Keratinocyte (primary cell): ENCODE measurements at places on chromosomes 11 and 22.

DNA sequence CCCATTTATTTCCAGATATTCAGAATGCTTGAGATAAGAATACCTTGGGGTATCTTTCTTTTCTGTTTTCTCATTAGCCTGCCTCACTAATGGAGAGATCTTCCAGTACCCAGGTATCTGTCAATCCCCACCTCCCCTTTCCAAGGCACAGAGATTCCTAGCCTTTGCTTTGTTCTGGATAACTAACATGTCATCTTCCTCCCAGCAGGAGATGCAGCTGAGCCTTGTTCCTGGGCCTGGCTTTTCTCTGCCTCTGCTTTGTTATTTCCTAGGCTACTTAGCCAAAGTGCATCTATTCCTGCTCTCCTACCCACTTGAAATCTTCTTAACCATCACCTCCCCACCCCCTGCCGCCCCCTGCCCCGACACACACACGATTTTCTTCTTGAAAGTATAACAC lies 297.1 kb downstream of the NELL1 start:
- DNase-seq, result no peak

GRCh38 chr11:2558861-2559526 lies 114.2 kb downstream of the KCNQ1 start:
- DNase-seq, result no peak

- no peak for DNase-seq
Observed at GRCh38 chr11:94405062-94405833, 4.0 kb upstream of the GPR83 start.

DNA sequence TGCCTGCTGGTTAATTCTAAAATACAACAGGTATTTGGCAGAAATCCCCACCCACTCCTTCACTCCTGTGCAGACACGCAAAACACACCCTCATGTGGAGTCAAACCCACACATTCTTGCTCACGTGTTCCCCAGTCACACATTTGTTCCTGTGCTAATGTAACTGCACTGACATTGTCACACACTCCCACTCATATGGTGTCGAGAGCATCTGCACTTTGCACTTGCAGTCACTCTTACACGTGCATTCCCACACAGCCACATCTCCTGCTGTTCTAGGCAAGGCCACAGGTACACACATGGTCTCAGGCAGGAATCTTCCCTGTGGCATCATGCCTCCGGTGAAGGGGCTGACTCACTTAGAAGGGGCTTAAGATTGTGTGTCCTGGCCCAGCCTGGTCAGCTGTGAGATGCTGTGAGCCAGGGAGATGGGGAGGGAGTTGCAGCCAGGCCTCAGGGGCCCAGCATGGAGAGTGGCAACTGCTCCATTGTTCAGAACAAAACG lies 395.0 kb downstream of the TENM4 start:
- DNase-seq, result peak; percentile 32

DNA sequence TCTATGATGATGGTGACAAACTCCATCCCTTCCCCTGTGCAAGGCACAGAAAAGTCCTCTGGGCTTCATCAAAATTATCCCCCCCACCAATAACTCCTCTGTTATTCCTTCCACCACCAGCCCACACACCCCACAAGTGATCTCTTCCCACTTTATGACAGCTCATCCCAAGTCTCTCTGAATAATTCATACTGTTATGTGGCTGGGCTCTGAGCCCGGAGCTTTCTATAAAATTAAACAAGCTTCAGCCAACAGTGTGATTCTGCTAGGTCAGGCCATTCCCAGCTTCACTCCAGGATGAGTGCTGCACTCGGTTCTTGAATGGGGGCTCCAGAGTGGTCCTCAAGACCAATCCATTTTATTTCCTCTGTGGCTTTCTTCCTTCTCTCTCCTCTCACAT lies 83.0 kb downstream of the INSC start:
- DNase-seq, result no peak

- DNase-seq, result no peak
Observed at GRCh38 chr11:40095446-40095845, 1364.0 kb downstream of the LRRC4C start.

DNA sequence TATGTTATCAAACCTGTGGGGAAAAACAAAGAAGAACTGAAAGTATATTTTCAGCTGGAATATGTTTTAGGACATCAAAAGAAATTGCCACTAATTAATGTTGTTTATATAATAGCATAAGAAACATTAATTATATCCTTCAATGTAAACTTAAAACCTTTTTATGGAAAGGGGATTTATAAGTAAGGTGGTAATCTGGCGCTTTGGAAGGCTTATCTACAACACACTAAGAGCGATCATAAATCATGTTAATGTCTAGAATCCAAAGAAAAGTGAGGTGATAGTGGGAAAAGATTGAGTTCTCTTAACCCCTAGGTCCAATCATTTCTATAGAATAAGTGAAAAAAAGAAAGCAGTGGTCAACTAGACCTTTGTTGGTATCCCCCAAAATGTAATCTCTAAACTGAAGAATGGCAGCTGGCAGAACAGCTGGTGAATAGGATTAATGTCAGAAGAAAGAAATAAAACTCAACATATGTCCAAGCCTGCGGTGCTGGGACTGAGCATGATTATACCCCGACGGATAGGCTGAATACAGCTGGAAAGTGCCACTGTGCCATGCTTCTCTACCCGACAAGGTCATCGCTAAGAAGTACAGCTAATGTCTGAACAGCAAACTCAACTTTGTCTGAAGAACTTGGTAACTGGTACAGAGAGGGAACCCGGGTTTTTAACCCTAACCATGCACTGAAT lies 64.0 kb downstream of the SOX6 start:
- DNase-seq, result no peak

GRCh38 chr11:13963949-13964770 lies 1.6 kb downstream of the SPON1 start:
- DNase-seq, result no peak

GRCh38 chr22:36839356-36840073 lies 21.3 kb upstream of the NCF4 start:
- DNase-seq, result no peak

DNA sequence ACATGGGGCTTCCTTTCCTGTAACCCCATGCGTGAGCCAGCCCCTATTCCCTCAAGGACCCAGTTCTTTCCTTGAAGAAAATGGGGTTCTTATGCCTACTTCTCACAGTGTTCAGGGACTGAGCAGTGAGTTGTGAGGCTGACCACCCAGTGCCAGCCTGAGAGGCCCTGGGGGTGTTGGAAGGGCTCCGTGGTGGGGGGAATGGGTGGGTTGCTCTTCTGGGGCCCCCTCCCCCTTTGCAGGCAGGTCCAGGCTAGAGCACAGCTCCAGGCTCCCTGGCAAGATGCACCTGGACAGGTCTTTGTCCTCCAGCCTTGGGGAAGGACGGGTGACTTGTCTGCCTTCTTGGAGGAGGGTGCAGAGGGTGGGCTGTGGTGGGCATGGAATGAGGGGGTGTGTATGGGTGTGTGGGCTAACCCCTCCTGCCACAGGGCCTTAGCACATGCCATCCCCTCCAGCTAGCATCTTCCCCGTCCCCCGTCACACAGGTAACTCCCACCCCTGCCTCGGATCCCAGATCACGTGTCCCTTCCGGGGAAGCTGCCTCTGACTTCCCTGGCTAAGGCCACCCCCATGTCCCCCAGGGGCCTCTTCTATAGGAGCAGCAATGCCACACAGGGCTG lies 64.6 kb downstream of the MYEOV start:
- no peak for DNase-seq

GRCh38 chr11:131886201-131886600 lies 515.8 kb downstream of the NTM start:
- DNase-seq, result no peak

DNA sequence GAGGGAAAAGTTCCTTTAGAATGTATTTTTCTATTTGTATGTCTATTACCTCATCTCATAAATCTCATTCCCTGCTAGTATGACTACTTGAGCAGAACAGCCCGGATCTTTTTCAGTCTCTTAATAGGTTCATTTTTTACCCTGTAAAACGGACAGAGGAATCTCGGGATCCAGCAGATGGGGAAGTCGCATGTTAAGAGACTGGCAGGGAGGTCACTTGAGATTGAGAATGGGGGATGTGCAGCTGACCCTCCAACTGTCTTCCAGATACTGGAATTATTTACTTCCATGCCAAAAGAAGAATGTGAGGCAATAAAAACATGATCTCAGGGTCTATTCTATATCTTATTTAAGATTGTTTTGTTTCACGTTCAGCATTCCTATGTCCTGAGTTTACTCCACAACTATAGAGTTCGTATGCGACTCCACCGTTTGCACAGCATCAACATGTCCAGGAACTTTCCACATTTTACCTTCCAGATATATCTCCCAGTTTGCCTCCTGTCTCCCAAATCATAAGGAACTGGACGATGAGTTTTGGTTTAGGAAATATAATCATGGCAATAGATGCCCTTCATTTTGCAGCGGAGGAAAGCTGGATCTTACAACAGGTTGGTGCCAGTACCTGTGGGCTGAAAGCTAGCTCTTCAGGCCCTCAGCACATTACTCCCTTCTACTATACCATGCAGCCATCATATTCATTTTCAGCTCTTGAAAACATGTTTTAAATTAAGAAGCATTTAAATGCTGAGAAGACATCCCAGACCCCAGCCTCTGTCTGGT lies 181.5 kb downstream of the MAML2 start:
- DNase-seq, result no peak

DNA sequence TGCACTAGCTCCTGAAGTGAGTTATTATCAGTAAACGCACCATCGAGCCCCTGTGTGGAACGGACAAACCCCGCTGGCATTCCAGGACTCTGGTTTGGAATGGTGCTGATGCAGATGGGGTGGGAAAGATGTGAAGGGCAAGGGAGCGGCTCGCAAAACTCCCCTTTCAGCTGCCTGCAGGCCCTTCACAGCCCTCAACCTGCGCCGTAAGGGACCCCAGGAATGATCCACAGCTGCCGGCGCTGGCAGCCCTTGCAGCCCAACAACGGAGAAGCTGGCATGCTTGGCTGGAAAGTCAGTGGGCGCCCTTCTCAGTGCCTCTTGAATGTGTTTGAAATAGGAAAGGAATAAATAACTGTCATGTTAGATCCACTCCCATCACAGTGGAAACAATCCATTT lies 1445.5 kb downstream of the BRD1 start:
- DNase-seq, result no peak

DNA sequence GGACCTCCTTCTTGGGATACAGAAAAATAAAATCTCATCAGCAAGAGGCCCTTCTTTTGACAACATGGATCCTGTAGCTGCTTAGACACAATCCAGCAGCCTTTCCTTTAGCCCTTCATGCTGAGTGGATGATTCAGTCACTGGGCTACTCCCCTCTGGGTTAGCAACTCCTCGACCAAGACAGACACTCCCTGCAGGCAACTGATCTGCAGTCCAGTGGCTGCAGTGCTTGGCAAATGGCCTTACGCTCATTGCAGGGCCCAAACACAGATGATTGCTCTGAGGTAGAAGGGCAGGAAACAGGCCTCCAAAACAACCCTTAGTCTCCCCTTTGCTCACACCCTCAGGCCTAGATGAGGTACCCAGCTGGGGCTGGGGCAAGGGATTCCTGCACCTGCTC lies 73.2 kb upstream of the OPCML start:
- no peak for DNase-seq

- DNase-seq, result no peak
Observed at GRCh38 chr11:12118949-12119348, 8.6 kb downstream of the MICAL2 start.

DNA sequence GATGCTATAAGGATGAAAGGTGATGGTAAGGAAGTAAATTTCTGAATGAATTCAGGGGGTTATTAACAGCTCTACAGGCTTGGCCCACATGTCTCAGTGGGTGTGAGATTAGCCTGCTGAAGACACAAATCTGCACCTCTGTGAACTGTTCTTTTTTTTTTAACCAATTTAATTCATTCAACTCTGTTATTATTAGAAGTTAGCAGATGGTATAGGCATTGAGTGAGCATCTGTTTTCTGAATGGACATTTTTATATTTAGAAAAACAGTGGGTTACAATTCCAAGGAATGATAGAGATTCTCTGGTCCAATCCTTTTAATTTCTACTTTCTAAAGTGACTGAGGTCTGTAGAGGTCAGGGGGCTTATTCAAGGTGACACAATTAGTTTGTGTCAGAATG lies 122.0 kb upstream of the SORL1-AS1 start:
- no peak for DNase-seq

DNA sequence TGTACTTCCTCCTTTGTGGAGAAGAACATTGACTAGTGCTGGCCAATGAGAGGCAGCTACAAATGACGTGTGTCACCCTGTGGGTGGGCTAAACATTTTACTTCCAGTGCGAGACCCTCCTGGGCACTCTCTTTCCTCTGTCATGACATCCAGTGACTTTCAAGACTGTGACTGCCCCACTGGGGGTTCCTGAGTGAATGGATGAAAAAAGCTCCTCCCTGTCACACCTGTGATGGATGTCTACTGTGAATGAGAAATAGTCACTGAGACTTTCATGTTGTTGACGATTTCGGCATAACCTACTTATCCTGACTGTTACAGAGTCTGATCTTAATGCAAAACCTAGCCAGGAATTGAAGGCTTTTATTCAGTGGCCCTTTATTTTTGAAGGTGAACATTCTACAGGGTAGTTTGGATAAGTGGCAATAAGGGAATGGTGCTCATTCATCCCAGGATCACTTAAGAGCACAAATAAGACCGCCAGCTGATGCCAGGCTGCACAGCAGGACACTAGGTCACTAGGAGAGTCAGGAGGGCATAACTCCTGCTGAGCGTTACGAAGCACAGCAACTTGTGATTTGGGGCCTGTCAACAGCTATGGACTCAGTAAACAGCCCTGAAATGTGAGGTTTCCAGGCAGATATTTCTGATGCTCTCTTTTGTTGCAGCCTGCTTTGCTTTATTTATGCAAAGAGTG lies 636.6 kb downstream of the NTM start:
- no peak for DNase-seq

DNA sequence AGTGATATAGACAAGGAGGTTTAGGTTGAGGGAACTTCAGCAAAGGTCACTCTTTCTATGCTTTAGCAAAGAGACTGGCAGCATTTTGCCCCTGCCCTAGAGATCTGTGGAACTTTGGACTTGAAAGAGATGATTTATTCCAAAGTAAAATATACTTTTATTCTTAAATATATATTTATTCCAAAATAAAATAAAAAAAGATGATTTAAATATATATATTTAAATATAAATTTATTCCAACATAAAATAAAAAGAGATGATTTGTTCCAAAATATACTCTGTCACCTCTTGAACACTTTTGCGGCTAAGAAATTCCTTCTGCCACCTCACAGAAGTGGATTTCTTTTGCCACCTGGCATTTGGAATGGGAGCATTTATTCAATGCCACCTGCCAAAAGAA lies 521.3 kb upstream of the CHORDC1 start:
- DNase-seq, result no peak

GRCh38 chr11:65821107-65821506 lies 12.7 kb upstream of the SNX32 start:
- DNase-seq, result no peak

DNA sequence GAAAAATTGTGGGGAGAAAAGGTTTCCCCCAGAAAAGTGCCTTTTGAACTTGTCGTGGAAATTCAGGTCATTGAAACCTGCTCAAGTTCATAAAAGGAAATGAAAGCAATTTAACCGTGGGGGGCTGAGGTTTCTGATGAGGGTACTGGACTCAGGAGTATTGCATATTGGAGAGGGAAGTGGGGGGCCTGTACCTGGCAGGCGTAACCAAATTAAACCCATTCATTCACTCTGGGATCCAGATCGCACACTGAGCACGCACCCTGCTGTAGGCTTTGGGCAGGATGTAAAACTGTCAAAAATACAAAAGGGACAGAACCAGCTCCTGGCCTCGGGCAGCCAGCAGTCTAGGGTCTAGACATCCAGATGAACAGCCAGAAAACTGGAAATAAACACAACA lies 1517.4 kb downstream of the BRD1 start:
- DNase-seq, result no peak
